ENCODE measurements at places on chromosomes 4 and X. TPM values are rescaled to one million over a fixed set of nuclear protein-coding genes. Genes with fewer than 3 reads are reported as not detected.

- no peaks in the 10 kb centered on the region for H3K36me3 ChIP-seq
- no peak overlapping the region for H3K4me3 ChIP-seq
- no peaks in the 10 kb centered on the region for H3K27me3 ChIP-seq
- DNase-seq, result no peak
- no peaks in the 10 kb centered on the region for H3K4me1 ChIP-seq
These were observed 1328.7 kb downstream of the ADGRL3 start for GRCh38 chr4:62528874-62529273.

DNA sequence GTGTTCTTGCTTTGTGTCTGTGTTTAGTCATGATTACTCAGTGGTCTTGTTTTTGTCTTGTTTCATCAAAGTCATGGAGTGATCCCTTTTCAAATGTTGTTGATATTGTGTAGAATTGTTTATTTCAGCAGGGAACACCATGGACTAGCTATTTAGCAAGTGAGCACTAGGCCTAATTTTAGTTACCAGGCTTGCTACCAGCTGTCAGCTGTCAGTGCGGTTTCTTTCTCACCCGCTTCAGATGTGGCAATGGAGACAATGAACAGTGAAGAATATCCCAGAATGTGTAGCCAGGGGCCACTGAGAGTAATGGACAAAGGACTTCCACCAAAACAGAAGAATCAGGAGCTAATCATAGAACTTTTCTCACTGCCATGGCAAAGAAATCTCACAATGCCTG lies 432.8 kb upstream of the FMR1 start:
- DNase-seq, result no peak
- H3K36me3 ChIP-seq, result no peaks in the 10 kb centered on the region
- H3K27ac ChIP-seq, result no peak overlapping the region
- H3K4me1 ChIP-seq, result no peaks in the 10 kb centered on the region

GRCh38 chr4:128512161-128512560 lies 224.5 kb upstream of the PGRMC2 start:
- DNase-seq, result no peak
- no peak overlapping the region for H3K27ac ChIP-seq

NWD2 gene
- not detected for total RNA-seq

DNA sequence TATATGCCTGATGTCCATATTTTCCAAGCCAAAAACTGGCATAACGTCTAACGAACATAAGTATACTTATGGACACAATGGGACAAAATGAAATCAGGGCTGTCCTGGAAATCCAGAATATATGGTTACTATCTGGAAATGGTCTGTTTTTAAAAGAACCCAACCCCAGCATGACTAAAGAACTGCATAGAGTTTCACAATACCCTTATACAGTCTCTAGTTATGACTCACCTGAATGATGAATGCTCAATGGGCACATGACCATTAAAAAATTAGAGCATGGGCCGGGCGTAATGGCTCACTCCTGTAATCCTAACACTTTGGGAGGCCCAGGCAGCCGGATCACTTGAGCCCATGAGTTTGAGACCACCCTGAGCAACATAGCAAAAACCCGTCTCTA lies 31.8 kb downstream of the AMMECR1 start:
- no peak overlapping the region for H3K27ac ChIP-seq
- H3K36me3 ChIP-seq, result no peaks in the 10 kb centered on the region
- no peaks in the 10 kb centered on the region for H3K27me3 ChIP-seq

WNK3 gene
- total RNA-seq, result 0.15 TPM

DNA sequence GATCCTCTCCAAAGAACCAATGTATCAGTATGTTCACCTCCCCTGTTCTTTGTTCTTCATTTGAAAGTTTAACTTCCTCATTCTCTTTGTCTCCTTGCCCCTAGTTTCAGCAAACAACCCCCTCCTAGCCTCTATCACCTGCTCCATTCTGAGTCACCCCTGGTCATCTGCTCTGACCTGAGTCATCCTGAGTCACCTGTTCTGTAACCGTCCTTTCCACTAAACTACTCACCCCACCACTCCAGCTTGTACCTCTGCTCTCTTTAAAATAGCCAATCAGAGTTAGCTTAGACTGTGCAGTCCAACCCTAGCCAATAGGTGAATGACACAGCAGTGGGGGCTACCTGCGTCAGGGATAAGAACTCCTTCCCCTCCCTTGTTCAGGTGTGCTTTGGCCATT lies 249.8 kb upstream of the AADAT start:
- no peaks in the 10 kb centered on the region for H3K4me1 ChIP-seq
- no peak overlapping the region for H3K4me3 ChIP-seq
- no peaks in the 10 kb centered on the region for H3K27me3 ChIP-seq
- H3K27ac ChIP-seq, result no peak overlapping the region
- H3K36me3 ChIP-seq, result no peaks in the 10 kb centered on the region
